Hepatocyte (in vitro differentiated cells): ENCODE measurements at places on chromosomes 7 and 10.
A peak's percentile ranks its signal among the peaks of the same experiment; 100 is the strongest.

- no peak for DNase-seq
Observed at GRCh38 chr10:84946904-84947303, 618.5 kb downstream of the CCSER2 start.

DNA sequence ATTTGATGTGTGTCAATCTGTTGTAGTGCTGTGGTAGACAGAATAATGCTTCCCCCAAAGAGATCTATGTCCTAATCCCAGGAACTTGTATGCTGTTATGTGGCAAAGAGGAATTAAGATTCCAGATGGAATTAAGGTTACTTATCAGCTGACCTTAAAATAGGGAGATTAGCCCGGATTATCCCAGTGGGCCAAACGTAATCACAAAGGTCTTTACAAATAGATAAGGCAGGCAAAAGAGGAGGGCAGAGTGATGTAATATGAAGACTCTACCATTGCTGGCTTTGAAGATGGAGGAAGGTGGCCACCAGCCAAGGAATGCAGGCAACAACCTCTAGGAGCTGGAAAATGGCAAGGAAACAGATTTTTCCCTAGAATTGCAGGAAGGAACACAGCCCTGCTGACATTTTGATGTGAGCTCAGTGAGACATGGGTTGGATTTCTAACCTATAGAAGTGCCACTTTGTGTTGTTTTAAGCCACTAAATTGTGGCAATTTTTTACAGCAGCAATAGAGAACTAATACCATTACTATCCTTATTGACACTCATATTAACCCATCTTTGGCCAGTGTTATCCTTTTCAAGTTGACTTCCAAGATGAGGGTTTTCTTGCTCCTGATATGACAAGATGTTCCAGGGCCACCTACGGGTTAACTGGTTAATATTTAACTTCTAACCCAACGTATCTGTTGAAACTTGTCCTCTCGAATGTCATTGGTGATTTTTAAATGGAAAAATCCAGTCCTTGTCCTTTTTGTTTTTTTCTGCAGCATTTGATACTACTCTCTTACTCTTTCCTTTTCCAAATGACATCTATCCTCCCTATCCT lies 29.3 kb downstream of the CYCS start:
- DNase-seq: no peak

DNA sequence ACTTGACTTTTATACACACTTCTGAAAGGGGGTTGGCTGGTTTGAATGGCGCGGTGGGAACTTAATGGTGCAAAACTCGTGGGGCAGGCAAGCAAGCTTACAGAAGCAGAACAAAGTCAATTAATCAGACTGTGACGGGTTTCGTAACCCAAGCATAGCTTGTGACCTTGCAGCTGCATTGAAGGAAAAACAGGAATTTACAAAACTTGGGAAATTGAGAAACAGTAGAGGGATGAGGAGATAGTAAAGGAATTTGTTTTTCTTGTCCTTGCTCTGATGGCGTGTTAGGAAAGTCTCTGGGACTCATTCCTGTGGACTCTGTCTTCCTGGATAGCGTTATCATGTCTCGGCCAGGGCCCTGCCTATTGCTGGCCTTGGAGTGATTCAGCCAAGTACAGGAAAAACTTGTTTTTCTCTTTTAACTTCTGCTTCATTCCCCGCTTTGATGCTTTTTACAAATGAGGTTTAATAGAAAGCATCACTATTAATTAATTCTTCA lies 220.0 kb upstream of the KCND2 start:
- DNase-seq: peak; percentile 58

- DNase-seq: no peak
Observed at GRCh38 chr7:131046246-131046645, 281.4 kb upstream of the MKLN1 start.

GRCh38 chr10:63528084-63528744 lies 7.0 kb downstream of the REEP3 start:
- DNase-seq: no peak

DNA sequence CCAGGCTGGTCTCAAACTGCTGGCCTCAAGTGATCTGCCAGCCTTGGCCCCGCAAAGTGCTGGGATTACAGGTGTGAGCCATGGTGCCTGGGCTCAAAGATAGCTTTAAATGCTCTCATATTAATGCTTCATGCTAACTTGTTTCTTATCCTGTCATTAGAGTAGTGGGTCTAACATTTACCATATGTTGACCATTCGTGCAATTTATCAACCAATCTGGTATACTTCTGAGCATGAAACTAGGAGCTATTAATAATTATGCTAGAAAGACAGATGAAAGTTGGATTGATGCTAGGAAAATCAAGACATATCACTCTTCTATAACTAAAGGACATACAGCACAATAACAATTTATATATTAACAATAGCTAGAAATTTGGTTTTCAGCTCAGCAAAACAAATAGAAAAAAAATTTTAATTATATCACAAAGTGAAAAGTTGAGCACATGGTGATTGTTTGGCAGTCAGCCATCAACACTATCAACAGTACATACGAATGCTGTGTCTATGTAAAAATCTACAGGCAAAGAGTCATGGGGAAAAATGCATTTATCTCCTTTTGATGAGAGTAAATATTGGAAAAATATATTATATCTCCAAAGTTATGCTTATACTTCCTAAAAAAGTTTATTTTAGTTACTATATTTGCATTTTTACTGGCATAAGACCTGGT lies 112.1 kb upstream of the ABCB5 start:
- no peak for DNase-seq

DNA sequence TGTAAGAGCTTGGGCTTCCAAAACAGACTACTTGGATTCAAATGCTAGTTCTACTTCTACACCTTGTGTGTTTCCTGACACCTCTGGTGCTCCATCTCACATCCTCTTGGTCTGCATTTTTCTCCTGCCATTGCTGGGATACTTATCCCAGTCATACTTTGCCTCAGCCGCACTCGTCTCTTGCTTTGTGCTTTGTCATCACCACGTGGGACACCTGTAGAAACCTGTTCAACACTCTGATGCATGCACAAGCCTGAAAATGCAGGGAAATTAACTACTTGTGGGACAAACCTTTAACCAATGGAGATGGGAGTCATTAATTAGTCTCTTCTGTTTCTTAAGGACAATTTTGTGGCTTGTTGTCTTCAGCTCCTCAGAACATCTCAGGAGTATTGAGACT lies 94.2 kb upstream of the PHYHIPL start:
- DNase-seq: no peak

DNA sequence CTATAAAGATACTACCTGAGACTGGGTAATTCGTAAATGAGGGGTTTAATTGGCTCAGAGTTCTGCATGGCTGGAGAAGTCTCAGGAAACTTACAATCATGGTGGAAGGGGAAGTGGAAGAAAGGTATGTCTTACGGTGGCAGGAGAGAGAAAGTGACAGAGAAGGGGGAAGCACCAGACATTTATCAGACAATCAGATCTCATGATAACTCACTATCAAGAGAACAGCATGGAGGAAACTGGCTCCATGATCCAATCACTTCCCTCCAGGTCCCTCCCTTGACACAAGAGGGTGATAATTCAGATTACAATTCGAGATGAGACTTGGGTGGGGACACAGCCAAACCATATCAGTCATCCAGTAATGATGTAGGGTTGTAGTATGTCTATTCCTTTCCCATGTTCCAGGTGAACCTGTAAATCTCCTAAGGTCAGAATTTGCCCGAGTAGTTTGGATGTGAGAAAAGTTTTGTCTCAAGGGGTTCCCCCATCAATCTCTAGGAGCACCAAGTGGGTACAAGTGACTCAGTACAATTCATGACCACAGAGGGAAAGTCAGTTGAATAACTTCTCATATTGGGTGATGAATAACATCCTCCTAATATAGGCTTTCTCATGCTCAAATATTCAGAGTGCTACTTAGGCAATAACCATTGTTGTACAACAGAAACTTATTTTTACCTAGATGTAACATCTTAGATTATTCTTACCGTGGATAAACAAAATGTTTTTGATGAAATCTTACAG lies 39.7 kb upstream of the MTPN start:
- no peak for DNase-seq

DNA sequence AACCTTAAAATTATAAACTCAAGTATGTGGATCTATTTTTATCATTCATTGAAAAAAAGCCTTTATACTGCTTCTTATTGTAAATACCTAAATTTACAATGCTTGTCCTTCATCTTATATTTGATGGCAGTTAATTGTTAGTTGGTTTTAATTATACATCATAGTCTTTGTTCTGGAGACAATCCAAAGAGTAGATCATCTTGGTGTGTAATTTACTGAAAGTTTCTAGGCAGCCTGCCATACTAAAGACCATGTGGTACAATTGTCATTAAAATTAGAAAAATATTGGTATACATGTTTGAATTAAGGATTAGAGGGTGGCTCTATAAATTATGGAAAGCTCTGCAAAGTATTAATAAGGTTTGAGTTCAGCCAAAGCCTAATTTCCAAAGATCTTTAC lies 231.4 kb downstream of the KCND2 start:
- no peak for DNase-seq

GRCh38 chr7:71414490-71414889 lies 282.5 kb downstream of the GALNT17 start:
- no peak for DNase-seq

GRCh38 chr10:132392811-132393694 lies 3.9 kb upstream of the PWWP2B start:
- no peak for DNase-seq

- DNase-seq: no peak
Observed at GRCh38 chr7:147904219-147904576, 686.4 kb upstream of the C7orf33 start.

DNA sequence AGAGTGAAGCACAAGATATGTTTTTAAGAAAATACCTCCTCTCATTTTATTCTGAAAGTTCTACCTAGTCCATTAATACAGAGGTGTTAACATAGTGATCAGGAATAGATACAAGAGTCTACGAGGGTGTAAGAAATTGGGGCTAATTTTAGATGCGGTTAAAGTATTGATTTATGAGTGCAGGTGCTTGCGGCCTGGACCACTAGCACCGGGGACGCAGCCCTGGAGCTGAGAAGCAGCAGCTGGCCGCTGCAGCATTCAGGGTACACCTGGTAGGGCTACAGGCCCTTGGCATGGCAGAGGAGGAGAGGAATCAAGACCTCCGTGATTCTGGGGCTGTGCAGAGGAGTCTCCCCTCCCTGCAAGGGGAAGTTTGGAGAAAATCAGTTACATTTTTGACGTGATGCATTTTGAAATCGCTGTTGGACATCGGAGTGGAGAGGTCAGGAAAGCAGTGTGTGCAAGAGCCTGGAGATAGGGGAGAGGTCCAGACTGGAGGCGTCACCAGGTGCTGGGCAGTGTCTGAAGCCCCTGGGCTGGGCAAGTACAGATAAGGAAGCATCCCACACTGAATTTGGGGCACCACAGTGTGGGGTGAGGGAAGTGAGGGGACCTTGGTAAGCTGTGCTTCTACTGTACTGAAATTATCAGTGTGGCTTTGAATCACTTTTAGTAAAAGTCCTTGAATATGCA lies 112.3 kb downstream of the VWC2 start:
- DNase-seq: no peak

DNA sequence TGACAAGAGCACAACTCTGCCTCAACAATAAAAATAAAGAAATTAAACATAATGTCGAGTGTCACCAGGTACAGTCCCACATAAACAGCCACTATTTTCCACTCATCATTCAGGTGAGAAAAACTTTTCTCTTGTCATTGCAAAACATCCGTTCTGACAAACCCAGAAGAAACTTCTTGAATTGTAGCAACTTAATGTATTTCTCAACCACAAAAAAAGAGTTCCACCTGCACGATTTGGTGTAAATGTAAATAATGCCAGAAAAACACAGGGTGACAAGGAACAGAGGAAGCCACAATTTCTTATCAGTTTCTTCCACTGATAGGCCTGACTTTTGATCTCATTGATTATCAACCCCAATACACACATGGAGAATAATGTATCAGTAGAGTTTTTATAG lies 26.8 kb upstream of the INSIG1 start:
- DNase-seq: no peak

GRCh38 chr10:99888622-99889021 lies 106.2 kb downstream of the ABCC2 start:
- no peak for DNase-seq
